ENCODE measurements at places on chromosomes 6 and 20.
A peak's percentile ranks its signal among the peaks of the same experiment; 100 is the strongest.

GRCh38 chr6:15065261-15065989 lies 180.4 kb upstream of the JARID2 start:
- peak; percentile 50 for DNase-seq

- DNase-seq: peak; percentile 7
These were observed 551 bp downstream of the TREML2 start for GRCh38 chr6:41200296-41200900.

DNA sequence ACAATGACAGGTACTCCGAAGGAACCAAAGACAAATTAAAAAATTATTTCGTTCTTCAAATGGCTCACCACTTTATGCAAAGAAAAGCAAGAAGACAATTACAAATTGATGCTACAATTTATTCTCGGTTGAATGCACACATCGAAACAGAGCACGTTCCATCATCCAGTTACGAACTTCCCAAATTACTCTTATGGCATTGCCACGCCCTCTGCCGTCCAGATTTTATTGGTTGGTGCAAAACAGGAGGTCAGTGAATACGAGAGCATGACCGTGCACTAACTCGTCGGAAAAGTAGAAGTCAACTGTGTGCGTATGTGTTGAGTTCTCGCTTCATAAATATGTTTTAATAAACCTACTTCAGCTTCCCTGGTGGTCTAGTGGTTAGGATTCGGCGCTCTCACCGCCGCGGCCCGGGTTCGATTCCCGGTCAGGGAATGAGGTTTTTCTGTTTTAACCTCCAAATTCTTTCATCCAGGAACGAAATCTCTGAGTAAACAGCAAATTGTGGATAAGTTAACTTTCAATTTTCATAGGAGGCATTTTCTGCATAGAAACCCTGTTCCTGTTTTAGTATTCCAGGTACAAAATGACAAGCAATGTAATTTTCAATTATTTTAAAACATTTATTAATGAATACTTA lies 23.2 kb downstream of the ZNF311 start:
- DNase-seq: peak; percentile 87

DNA sequence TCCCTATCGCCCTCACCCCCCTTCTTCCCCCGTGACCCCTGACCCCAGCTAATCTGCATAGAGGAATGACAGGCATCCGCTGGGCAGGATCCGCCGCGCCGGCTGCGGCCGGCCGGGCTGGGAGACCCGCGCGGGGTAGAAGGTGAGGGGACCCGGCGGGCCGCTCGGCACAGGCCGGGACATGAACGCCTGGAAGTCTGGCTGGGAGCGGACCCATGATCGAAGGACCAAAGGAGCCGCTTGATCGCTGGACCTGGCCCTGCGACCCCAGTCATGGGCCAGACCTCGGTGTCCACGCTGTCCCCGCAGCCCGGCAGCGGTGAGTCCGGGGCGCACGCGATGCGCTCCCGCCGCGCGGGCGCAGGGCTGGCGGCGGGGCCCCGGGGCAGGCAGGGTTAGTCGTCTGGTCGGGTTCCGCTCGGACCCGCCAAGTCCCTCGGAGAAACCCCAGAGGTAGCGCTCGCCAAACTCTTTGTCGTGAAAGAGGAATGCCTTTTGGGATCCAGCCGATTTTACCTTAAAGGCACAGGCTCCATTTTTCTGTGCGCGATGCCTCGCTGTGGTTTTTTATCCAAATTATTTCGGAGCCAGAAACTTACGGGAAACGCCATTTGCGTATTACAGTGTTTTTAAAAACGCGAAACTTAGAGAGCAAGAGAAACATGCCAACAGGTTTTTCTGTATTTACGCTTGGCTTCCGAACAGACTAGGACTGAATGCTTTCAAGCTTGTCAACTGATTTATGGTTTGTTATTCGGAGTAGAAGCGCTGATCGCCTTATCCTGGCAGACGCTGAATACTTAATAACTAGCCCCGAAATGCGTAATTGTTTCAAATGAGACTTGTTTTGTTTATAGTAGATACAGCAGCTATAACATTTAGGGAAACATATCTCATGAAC lies at the start of gene PHACTR2:
Gene PHACTR2 (plus strand): TSS at position 75 of the 901 bp plus-strand sequence. CDS start 199 bp downstream, at position 274.
- peak; percentile 51 for DNase-seq

- no peak for DNase-seq
These were observed 21.7 kb downstream of the SERPINB1 start for GRCh38 chr6:2819978-2820377.

DNA sequence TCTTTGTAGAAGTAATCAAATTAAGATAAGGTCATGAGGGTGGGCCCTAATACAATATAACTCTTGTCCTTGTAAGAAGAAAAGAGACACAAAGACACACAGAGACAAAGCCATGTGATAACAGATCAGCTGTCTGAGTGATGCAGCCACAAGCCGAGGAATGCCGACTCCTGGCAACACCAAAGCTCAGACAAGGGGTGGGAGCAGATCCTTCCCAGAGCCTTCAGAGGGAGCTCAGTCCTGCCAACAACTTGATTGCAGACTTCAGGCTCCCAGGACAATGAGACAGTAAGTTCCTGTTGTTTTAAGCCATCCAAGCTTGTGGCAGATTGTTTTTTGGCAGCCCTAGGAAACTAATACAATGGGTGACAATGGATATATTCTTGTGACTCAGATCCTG lies 325.0 kb upstream of the AGPAT4 start:
- no peak for DNase-seq

- no peak for DNase-seq
These were observed 2.5 kb downstream of the RRAGD start for GRCh38 chr6:89409461-89410035.

DNA sequence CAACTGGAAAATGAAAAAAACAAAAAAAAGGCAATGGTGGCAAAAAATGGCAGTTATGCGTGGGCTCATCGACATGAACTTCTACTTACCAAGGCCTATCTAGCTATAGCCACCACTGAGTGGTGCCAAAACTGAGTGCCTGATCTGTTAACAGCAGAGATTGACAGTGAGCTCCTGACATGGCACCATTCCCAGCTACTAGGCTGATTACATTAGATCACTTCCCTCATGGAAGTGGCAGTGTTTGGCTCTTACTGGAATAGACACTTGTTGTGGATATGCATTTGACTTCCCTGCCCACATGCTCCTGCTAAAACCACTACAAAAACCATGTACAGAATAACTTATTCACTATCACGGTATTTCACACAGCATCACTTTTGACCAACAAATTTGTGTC lies 216.1 kb upstream of the SGK1 start:
- DNase-seq: no peak

DNA sequence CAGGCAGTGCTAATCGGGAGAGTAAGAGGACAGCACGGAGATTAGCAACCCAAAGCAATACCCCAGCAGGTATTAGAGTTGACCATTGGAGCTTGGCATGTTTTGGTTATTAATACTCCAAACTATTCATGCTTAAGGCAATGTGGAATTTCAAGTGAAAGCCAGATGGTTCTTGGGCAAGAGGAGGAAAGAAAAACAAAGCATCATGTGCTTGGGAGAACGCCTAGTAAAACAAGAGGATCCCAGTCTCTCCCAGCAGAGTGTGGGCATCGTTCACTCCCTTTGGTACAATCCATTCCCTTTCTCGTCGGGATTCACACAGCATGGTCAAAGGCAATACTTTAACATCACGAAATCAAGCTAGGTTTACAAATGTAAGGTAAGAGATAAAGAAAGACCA lies 349.8 kb downstream of the PRKN start:
- no peak for DNase-seq

DNA sequence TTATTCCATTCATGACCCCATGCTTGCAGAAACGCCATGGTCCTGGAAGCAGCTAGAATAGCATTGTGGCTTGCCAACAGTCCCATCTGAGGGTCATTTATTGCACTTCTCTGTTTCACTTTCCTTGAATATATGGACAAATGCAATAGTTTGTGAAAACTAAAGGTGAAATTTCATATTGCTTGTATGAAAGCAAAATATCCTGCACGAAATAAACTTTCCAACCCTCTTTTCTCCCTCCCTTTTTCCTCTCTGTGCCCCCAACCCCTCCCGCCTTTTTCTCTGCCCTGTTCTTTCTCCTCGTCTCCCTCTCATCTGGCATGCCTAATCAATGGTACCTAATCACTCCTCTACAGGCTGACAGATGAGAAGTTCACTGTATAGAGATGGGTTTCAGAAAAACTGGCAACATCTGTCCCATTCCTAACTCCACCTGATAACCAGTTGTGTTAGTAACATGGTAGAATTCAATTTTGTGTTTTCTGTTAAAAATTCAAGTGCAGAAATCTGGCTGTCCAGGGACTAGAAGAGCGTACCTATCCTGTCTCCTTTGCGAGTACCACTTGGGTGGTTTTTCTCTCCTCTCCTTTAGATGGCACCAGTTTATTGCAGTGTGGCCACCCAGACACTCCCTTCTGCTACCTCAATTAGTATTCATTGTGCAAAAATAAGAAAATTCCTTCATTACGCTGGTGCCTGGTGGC lies 198.6 kb downstream of the FOXA2 start:
- peak; percentile 54 for DNase-seq

DNA sequence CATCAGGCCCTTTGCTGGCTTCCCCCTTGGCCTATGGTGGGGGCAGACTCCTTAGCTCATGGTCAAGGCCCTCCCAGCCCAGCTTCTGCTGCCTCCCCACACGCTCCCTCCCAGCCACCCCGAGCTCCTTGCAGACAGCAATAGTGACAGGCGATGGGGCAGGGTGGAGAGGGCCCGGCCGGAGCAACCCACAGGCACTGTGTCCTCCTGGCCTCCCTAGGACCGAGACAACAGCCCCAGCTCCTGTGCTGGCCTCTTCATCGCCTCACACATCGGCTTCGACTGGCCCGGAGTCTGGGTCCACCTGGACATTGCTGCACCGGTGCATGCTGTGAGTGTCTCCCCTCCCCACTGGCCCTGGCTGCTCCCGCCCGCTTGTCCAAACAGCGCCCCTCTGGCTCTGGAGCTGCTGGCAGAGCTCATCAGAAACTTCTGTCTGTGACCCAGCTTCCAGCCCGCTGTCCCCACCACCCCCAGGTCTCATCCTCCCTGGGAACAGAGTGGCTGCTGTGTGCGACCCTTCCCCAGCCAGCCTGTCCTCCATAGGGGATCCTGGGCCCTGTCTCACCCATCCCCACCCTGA lies 21.8 kb downstream of the NPEPL1 start:
- no peak for DNase-seq

DNA sequence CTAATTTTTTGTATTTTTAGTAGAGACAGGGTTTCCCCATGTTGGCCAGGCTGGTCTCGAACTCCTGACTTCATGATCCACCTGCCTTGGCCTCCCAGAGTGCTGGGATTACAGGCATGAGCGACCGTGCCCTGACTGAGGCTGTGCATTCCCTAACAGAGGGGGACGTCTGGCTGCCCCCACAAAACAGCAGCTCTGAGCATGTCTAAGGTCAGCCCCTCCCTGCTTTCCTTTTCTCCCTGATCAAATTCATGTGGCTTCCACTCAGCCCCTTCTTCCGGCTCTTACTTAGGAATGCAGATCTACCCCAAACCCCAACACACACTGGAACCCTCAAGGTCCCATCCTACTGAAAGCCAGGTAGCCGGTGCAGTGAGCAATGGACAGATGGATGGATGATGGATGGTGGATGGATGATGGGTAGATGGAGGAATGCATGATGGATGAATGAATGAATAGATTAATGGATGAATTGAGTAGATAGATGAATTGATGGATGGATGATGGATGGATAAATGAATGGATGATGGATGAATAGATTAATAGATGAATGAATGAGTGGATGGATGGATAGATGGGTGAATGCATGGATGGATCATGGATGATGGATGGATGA lies 91.5 kb upstream of the BHLHE23 start:
- DNase-seq: no peak

DNA sequence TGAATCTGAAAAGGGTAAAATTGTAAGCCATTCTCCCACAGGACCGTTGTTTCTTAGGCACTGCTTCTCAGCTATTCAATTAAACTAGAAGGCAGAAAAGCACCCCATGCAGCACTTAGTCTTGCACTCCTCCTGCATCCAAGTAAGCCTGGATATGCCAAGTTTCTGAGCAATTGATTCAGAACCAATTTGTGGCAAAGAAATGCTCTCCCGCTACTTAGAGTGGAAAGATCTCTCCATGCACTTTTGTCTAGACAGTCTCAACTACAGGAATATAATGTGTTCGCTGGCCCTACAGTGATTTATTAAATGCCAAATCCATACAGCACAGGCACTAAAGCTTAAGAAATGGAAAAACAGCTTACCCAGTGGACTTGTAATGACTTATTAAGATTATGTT lies 338.5 kb downstream of the HACE1 start:
- no peak for DNase-seq

DNA sequence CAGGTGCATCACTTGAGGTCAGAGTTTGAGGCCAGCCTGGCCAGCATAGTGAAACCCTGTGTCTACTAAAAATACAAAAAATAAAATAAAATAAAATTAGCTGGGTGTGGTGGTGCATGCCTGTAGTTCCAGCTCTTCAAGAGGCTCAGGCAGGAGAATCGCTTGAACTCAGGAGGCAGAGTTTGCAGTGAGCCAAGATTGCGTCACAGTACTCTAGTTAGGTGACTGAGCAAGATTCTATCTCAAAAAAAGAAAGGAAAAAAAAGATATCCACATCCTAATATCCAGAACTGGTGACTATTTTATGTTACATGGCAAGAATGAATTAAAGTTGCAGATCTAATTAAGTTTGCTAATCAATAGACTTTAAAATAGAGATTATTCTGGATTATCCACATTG lies 32.5 kb downstream of the SCGN start:
- DNase-seq: no peak

DNA sequence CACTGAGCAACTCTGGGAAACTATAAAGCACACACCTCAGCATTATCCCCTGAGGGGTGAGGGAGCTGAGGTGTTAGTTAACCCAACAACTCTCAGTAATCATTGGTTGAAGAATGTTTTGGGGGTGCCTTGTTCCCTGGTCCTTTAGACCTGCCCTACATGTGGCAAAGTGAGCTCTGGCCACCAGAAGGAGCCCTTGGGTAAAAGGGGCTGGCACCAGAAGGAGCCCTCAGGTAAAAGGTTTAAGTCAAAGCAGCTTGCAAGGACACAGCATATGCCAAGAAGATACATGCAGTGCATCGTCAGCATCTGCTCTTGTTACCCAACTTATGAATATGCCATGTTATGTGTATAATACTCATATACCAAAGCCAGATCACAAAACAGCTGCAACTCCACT lies 1081.7 kb downstream of the KIF16B start:
- peak; percentile 19 for DNase-seq

DNA sequence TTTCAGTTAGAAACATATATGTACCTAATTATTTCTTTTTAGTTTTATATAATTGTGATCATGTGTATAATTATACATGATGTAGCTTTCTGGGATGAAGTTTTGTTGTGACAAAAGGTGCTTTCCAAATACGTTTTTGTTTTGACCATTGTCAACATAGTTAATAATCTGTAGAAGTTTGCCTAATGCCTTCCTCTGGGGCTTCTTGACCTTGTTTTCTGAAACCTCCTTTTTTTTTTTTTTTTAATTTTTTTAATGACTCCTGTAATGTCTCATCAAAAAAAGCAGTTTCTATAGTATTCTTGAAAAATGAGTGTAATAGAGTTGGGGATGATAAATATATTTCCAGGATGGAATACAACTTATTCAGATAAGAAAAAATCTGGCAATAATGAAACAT lies 434.7 kb upstream of the SOX4 start:
- DNase-seq: no peak

DNA sequence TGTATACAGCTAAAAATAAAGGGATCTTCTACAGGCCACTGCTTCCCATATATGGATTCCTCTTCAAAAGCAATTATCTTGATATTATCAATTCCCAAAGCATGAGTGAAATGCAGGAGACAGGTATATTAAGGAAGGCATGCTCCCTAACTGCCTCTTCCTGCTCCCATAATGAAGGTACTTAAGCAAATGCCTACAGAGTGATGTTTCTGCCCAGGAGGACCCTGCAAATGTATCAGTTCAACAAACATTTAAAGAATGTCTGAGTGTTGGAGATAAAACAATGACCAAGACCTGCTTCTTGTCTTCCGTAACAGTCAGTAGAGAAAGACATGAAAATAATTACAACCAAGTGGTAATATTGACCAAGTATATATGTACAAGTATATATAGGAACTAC lies 4.2 kb downstream of the UBE2J1 start:
- no peak for DNase-seq

All from bronchial epithelial cell (primary cell).